CD4-positive, alpha-beta T cell treated with Interferon gamma for 1 hour (primary cell): ENCODE measurements at places on chromosomes 12 and 14.

DNA sequence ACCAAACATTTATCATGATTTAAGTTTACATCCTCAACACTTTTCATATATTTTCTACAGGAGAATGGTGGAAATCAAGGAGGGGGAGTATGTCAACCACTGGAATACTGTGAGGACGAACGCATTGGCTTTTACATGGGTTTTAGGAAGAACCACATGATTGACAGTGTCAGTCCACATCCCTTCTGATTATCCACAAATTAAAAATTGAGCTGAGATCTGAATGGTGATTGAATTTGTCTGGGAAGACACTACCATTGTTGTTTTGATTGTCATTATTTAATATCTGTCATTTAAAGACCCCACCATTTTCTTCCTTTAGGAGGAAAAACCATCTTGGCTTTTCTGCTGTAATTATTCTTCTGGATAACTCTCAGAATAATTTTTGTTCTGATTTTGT, 31.3 kb upstream of the KLRF1 start:
- no peak for DNase-seq

- DNase-seq, result no peak
Observed at GRCh38 chr12:3320881-3321509, 170.0 kb upstream of the PRMT8 start.

DNA sequence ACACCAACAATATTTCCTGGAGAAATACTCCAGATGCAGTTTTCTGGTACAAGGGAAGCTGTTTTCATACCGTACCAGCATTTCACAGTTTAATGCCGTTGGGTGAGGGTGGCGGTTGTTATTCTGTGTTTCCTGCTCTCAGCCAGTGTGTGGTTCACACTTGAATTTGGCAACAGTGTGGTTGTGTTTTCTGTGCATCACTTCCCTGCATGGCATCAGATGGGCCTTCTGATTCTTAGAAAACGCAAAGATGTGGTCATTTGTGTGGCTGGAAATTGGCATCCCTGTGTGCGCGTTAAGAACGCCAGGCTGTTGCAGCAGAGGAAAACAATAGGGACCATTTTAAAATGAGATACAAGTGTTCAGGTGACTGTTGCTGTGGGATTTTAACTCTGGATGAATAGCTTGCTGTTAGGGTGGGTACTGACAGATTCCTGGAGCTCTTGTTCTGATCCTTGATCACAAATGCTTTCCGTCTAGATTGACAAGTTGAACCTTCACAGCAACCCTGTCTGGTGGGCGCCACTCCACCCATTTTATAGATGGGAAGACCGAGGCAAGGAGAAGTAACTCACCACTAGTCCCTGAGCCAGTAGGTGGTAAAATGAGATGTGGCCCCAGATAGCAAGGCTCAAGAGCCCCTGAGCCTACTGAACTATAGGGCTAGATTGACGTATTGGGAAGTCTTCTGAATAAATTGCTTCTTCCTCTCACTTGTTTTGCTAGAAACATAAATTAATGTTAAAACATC, 231.2 kb downstream of the CHST11 start:
- DNase-seq, result peak; percentile 44

GRCh38 chr12:105814283-105814682, 324.5 kb downstream of the NUAK1 start:
- no peak for DNase-seq

GRCh38 chr12:123468786-123469185, 10.8 kb downstream of the SNRNP35 start:
- DNase-seq, result no peak

DNA sequence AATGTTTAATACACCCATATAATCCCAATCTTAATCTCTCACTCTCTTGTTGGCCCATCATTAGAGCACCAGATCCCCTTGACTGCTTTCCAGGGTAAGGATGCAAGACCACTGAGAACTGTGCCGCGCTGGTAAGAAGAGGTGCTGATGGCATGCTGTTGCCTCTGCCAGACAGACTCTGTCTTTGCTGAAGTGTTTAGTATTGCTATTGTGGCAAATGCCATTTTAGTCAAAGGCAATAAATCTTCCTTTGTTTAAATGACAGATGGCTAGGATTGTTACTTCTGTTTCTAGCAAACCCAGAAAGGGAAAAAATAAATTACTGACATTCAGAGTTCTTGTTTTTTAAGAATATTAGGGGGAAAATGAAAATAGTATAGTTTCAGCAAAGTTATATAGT, 152.3 kb downstream of the MON2 start:
- no peak for DNase-seq

- no peak for DNase-seq
Observed at GRCh38 chr12:89685363-89685972, 23.2 kb downstream of the ATP2B1 start.

- no peak for DNase-seq
Observed at GRCh38 chr12:40254455-40255085, 29.8 kb downstream of the LRRK2 start.

DNA sequence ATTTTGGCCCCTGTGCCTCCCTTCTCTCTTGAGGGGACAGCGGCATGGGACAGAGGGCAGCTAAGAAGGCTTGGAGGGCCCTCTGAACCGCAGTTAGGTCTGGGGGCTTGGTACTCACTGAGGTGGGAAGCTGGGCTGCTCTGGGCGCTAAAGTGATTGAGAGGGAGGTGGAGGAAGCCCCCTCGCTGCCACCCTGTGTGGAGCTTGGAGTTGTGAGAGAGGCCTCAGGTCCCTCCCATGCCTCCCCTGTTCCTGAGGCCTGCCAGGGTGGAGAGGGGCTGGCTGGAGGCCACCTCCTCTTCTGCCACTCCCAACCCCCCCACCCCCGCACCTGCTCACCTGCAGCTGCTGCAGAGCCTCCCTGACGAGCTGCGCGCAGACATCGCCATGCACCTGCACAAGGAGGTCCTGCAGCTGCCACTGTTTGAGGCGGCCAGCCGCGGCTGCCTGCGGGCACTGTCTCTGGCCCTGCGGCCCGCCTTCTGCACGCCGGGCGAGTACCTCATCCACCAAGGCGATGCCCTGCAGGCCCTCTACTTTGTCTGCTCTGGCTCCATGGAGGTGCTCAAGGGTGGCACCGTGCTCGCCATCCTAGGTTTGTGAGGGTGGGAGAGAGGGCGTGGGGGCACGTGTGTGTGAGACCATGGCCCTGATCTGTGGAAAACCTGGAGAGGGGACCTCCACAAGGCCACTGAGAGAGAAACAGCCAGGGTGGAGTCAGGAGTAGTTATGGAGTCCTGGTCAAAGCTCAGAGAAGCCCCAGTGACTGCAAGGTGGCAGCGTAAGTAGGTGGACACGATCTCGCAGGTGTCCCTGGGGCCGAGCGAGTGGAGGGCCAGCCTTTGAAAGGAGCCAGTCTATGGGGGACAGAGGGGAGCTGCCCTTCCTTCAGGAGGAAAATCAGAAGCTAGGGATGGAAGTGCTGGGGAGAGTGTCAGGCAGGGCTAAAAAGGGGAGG, 11.2 kb downstream of the KCNH3 start:
- no peak for DNase-seq

DNA sequence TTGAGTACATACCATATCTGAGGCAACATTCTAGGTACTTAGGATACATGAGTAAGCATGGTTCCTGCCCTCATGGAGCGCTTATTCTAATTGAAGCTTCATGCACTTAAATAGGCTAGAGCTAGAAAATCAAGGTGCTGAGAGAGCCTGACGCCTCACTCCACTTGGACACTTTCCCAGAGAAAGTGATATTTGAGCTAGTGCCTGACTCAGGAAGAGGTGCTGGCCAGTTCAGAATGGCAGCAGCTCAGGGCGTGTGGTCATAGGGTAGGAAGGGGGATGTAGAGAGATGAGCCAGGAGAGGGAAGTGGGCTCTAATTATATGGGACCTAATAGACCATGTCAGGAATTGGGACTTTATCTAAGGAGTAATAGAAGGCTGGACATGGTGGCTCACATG, 33.3 kb downstream of the TULP3 start:
- no peak for DNase-seq

DNA sequence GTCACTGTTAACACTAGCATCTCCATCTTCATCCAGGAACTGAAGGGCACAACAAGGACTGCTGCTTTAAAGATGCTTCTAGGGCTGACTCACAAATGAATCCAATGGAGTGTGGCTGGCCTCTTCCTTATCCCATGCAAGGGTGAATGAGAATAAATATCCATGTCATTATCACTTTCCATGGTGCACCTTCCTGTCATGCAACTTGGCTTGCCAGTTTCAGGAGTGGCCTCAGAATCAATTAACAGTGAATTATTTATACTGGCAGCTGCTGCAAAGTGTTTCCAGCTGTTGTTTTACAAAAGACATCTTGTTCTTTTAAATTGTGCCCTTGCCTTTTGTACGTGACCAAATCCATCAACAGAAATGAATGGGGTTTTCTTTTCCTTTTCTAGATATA, 499.3 kb upstream of the TMEM132C start:
- DNase-seq, result no peak

DNA sequence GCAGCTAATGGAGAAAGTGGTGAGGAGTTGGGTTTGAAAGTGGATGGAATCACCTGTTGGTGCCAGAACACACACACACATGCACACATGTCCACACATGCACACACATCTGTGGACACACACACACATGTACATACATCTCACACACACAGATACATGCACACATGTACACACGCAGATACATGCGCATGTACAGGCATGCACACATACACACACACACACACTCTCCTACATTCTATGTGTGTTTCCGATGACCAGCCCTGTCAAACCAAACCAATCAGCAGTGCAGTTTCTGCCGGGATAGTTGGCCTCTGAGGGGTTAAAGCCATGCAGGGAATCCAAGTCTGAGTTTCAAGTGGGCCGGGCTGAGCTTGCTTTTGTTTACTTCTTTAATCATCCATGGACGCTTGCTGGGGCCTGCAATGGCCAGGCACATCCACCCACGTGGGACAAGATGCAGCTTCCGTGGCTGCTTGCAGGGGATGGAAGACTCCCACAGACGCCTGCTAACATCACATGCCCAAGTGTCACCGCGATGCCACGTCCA, 52.5 kb downstream of the GALNT9 start:
- DNase-seq, result no peak

DNA sequence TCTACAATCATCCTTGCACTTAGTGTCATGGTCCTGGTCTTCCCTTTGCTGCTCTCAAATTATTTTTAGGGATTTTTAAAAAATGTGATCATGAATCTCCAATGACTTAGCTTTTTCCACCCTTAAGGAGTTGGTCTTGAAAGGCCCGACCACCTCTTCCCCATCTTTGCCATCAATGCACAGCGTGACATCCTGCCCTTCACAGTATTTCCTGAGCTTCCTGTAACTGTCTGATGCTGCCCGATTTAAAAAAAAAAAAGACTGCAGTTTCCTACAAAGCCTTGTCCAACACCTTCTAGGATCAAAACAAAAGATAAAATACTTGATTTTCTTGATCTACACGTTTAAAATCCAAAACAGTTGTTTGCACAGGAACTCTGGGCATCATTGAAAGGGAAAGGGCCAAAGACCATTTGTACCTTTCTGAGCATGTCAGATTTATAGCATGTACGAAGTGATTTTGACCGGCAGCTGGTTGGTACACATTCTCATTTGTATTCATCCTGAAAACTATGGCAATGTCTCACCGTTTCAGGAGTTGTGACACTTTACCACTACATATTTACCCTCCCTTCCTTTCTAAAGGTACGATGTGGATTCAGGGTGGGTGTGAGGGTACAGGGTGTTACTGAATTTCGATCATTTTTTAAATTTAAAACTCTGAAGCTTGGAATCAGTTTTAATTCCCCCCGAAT, 7.4 kb upstream of the ELK3 start:
- DNase-seq, result no peak

DNA sequence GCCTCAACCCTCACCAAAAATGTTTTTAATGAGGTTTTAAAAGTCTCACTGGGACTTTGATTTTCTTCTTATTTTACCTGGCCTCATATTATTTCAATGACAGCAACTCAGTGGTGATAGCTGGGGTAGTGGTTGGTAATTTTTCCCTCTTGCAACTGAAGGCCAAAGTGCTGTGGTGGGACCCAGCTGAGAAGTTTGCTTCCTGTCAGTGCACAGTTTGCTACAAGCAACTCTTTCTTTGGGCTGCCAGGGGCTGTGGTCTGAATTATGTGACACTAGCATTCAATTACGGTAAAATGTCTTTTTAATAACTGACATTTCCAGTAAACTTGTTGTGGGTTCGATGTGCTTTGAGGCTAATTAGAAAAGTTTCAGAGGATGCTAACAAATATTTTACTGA, 65.3 kb downstream of the IFNG start:
- DNase-seq, result no peak

GRCh38 chr12:74818412-74818811, 280.8 kb downstream of the ATXN7L3B start:
- DNase-seq, result no peak

DNA sequence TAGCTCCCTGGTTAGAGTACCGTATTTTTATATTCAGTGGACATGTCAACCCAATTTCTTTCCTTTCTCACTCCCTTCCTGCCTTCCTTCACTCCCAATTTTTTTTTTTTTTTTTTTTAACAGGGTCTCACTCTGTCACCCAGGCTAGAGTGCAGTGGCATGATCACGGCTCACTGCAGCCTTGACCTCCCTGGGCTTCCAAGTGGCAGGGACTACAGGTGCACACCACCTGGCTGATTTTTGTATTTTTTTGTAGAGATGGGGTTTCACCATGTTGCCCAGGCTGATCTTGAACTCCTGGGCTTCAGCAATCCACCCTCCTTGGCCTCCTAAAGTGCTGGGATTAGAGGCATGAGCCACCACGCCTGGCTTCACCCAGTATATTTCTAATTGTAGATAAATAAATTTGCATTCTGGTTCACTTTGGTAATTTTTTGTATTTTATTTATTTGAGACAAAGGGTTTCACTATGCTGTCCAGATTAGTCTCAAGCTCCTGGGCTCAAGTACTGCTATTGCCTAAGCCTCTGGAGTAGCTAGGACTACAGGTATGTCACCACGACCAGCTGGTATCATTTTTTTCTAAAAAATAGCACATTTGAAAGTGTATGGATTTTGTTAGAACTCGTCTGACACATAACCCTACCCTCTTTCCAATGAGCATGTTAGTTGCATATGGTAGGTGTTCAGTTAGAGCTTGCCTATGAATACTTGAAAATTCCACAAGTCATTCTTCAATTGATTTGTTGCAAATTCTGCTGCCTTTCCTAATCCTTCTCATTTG, 15.7 kb downstream of the SLC38A2 start:
- DNase-seq, result no peak

DNA sequence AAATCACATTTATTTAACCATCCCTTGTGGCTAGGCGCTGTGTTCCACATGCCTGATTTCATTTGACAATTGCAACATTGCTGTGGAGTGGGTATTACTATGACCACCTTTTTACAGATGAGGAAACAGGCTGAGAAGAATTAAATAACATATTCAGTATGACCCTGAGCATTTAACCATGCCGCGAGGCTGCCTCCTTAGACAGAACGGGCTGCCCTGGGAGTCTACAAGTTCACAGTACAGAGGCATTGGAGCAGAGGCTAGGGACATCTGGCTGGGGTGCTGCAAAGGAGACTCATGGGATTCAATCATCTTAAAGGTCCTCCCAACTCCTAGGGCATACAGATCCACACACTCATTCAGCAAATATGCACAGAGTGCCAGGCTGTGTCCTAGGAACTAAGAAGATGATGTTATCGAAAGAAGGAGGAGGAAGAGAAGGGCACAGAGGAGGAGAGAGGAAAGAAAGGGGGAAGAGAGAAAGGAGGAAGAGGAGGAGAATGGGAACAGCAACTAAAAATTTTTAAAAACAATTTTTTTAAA, 164.7 kb upstream of the CCND2 start:
- DNase-seq, result no peak

- no peak for DNase-seq
Observed at GRCh38 chr12:41089438-41089837, 98.7 kb upstream of the PDZRN4 start.
